Right ventricle myocardium superior (tissue), 1 donor: ENCODE measurements at places on chromosomes 3 and 15.
A peak's percentile ranks its signal among the peaks of the same experiment; 100 is the strongest.

DNA sequence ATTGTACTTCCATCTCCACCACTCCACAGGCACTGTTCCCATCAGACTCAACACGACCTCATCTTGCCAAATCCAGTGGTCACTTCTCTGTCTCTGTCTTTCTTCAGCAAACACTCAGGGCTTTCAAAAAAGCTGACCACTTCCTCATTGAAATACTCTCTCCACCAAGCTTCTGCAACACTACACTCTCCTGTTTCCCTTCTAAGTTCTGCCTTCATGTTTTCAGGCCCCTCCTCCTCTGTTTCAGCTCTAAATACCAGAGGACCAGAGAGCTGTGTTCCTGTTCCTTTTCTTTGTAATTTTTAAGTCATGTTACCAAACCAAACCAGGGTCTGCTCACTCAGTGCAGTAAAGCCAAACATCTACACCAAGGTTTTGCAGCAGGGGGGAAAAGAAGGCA, 33.8 kb upstream of the ACP3 start:
- no peak for DNase-seq

GRCh38 chr3:188664795-188665194, 507.0 kb upstream of the TPRG1 start:
- no peak for DNase-seq

DNA sequence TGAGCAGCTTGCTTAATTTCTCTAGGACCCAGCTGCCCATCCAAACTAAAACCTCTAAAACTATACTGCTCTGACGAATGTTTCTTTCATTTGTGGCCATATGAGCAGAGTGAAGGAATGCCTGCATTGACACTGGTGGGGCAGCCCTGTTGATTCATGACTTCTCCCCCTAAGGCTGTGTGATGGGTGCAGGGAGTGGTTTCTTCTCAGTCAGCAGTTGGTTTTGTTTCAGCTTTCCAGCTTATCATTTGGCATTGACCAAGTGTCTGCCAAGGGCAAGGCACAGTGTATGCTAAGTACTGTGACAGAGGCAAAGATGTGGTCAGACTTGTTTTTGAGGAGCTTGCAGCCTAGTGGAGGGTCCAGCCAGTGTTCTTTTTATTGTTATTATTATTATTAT, 4.7 kb downstream of the ABHD6 start:
- DNase-seq = no peak

GRCh38 chr15:86743283-86743903, 663.7 kb downstream of the AGBL1 start:
- DNase-seq = peak; percentile 42

DNA sequence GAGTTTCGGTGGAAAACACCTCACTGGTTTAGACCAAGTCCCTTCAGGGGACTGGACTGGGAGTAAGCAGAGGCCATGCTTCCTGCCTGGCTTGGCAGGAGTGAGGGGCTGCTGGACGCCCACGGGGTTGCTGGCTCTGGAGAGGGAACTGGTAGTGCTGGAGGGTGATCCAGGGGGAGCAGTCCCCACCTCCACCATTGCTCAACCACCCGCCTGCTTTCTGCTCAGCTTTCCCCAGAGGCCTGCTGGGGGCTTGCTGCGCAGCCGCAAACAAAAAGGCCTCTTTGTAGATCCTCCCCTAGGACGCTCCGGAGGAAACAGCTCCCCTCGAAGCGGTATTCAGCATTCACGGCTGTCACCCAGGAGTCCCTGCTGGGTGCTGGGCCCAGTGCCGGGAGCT, 33.5 kb downstream of the EBLN2 start:
- peak; percentile 56 for DNase-seq

- DNase-seq = no peak
Observed at GRCh38 chr15:97748576-97748975, 211.9 kb upstream of the ARRDC4 start.

DNA sequence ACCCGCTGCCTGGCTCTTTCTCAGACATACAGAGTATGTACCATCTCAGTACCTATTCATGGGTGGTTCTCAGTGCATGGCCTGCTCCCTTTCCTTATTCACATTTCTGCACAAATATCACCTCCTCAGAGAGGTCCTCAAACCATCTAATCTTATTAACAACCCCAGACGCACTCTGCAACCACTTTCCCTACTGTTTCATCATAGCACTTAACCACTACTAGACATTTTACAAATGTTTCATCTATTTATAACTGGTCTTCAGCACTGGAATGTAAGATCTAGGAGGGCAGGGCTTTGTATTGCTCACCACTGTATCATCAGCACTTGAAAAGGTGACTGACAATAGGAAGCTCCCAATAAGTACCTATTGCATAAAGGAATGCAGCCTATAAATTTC, 45.1 kb downstream of the TNIK start:
- DNase-seq = no peak

DNA sequence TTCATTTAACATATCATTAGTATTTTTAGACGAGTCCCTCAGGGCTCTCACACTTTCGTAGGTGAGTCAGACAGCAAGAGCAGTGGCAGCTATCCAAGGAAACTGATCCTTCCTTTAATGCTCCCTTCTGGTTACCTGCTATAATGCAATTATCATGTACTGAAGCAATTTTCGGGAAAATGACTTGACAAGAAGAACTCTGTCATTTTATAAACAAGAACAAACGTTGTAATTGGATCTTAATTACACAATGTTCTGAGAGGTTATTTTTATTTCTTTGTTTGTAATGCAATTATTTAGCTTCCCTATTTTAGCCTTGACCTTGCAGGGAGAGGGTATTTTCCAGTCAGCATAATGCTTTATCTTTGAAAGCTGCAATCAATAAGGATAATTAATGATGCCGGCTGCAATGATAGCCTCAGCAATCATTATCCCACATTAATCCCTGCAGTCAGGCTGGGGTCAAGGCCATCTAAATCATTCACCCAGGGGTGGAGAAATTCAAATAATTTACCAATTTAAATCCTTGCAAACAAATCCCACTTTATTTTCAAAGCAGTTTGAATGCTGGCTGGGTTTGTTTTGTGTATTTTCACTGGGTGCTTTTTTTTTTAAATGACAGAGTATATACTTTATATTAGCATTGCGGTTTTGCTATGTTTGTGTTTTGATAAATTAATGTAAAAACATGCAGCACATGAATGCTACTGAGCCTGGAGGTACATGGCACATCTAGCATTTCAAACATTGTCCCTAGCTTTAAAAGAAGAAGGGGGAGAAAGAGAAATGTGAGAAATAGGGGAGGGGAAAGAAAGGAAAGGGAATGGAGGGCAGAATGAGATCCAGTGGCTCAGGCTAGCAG, 249.9 kb downstream of the SHOX2 start:
- no peak for DNase-seq

GRCh38 chr3:10366651-10367101, 45.8 kb upstream of the SEC13 start:
- peak; percentile 13 for DNase-seq

DNA sequence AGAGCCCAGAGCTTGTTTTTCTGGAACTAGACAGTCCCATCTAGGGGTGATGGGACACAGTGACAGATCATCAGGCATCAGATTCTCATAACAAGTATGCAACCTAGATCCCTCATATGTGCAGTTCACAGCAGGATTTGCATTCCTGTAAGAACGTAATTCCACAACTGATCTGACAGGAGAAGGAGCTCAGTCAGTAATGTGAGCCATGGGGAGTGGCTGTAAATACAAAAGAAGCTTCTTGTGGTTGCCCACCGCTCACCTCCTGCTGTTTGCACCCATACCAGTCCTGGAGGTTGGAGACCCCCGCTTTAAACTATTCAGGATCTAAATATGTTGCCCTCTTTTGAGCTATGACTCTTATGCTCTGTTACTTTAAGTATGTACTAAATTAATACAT, 167.3 kb downstream of the ALCAM start:
- no peak for DNase-seq
